Natural killer cell (primary cell): ENCODE measurements at places on chromosomes 13 and 19. TPM values are rescaled to one million over a fixed set of nuclear protein-coding genes. Genes with fewer than 3 reads are reported as not detected.

ZNF564 gene
- 22.0 TPM for total RNA-seq

AP2S1 gene
- 49.1 TPM for total RNA-seq

ZNF100 gene
- 9.5 TPM for total RNA-seq

GJA3 gene
- total RNA-seq = not detected

HNRNPM gene
- 299 TPM for total RNA-seq

NOVA2 gene
- not detected for total RNA-seq

INSL3 gene
- total RNA-seq = 1.7 TPM

KANK2 gene
- total RNA-seq = 0.85 TPM
